NAMALWA (cell line): ENCODE measurements at places on chromosomes 13 and 19.

GRCh38 chr19:49318296-49318695, 6.7 kb downstream of the SLC6A16 start:
- DNase-seq = no peak

DNA sequence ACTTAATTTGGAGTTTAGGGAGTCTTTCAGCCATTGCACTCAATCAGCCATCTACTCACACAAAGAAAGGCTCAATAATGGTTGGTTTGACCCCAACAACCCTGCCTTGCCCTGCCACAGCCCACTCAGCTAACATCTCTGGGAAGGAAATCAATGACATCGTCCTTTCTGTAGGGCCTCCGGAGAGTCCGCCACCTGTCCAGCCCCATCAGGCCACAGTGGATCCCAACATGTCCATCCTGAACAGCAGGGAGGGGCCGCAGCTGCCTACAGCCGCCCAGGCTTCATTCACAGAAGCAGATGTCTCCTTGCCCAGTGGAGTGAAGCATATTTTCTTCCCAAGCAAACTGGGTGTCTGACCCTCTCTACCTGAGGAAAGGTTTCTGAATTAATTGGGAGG, 4.2 kb upstream of the CDX2 start:
- DNase-seq = no peak

- no peak for DNase-seq
Measured at GRCh38 chr19:2309734-2310362, 1.9 kb upstream of the LINGO3 start.

- no peak for DNase-seq
Measured at GRCh38 chr13:99215184-99215830, 14.7 kb downstream of the UBAC2 start.

GRCh38 chr13:71090990-71091389, 776.0 kb downstream of the DACH1 start:
- no peak for DNase-seq

GRCh38 chr19:14434543-14435319, 1.6 kb downstream of the PKN1 start:
- DNase-seq = no peak

DNA sequence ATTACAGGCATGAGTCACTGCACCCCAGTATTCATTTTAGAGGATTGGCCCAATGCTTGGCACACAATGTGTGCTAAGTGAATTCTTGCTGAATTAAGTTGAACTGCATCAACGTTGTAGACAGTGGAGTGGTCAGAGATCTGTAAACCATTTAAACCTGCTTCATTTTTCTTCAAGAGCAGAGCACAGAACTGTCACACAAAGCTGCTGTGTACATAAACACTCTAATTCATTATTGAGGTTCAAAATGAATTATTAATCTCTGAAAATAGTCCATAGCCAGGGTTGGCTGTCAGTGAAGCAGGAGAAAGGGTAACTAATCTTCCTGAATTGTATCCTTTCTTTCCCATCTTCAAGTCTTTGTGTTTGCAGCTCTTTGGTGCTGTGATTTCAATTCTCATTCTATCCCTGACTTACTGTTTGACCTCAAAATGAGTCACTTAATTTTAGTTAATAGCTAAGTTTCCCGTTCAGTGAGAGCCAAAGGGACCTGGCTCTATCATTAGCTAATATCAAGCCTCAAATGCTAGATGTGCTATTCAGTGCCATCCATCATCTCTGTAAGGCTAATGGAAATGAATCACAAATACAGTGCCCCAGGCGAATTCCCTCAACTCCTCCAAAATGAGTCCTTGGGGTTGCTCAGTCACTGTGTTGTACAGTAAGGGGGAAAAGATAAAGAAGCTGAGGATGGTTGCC, 77.0 kb upstream of the TSC22D1 start:
- no peak for DNase-seq

DNA sequence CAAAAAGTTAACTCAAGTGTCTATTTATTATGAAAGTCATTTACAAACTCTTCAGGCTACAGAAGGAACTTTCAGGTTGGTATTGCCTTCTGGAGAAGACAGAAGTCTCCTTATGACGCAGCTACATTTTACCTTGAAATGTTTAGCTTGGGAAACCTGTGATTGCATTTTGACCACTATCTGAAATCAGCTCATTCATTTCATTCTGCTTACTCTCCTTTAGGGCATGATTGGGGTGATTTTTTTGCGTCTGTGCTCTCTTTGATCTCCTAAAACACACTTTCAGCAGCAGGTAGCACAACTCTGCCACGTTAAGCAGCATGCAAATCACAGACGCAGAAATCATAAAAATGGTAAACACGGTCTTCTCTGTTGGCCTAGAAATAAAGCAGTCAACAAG, 9.6 kb downstream of the GJB6 start:
- no peak for DNase-seq

DNA sequence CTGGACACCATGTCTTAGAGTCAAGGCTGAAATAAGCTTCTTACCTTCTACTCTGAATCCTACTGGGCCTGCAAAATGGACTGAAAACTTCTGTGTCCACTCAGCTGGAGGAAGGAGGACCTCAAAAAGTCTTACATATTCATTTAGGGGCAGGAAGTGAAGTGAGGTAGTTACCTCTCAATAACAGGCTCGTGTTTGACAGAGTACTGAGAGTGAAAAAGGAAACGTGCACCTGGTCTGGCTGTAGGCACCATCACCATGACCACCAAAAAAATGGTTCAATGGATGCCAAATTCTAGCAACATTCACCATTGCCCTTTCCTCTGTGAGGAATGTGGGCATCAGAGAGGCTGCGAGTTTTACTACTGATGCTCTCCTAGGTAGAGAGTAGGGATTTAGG, 176.2 kb downstream of the RFC3 start:
- DNase-seq = peak; percentile 22

GRCh38 chr19:38517321-38517720, 83.8 kb downstream of the RYR1 start:
- DNase-seq = no peak

DNA sequence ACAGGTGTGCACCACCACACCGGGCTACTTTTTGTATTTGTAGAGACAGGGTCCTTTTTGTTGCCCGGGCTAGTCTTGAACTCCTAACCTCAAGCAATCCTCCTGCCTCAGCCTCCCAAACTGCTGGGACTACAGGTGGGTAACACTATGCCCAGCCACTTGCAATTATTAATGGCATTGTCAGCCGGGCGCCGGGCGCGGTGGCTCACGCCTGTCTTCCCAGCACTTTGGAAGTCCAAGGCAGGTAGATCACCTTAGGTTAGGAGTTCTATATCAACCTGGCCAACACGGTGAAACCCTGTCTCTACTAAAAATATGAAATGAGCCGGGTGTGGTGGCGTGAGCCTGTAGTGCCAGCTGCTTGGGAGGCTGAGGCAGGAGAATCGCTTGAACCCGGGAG, 2.7 kb upstream of the MEX3D start:
- no peak for DNase-seq

DNA sequence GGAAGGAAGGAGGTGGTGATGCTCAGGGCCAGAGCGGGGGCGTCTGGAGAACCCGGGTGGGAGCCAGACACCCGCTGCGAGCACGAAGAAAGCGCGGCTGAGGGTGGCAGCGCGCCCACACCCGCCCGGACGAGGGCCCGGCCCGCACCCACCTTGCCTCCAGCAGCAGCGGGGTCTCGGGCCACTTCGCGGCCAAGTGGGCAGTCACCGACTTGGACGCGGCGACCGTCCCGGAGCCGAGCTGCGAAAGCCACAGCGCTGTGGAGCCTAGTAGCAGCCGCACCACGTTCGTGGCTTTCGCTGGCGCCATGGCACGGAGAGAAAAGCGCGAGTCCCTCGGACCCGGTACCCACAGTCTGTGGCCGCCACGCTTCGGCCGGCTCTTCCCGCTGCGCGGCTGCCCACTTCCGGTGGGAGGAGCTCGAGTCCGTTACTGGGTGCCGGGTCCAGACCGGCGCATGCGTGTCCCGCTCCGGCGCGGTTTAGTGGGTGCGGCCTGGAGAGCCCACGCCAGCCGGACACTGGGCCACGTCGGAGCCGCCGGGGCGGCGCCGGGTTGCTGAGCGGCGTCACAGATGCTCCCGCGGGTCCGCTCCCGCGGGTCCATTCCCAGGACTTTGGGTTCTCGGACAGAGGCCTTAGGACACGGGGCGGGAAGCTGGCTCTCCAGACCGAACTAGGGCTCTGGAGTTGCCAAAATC, at the start of gene UGGT2:
UGGT2 (minus strand) TSS at position 399 of the 701 bp plus-strand sequence; CDS start at position 310, 89 bp downstream.
- peak; percentile 86 for DNase-seq

DNA sequence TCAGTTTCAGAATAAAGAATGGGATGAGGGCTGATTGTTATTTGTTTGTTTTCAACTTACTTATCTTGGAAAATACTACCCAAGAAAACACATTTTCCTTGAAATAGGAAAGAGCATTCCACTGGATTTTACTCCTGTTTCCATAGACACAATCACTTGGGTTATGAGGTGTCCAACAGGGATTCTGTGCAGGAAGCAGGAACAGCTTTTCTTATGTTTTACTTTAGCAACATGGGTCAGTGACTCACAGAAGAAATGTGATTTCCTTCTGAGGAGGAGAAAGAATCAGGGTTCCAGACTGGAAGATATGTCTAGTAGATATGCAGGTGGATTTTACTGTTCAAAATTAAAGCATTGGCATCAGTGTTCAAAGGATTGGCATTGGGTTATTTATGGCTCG, 180.8 kb upstream of the GPC6 start:
- no peak for DNase-seq

DNA sequence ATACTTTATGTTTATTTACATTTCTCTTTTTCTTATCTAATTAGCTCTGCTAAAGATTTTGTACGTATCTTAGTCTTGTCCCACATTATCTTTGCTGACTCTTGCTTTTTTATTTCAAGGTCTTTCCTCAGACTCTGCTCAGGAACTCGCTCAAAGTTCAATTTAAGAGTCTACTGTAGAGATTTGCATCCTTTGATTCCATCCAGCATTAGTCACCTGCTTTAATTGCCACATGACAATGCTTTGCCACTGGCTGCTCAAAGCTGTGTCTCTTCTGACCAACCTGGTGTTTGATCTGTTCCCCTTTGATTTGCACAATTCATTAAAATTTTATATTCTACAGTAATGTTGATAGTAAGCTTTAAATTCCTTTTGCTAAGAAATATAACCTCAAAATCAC, 157.9 kb upstream of the FREM2 start:
- no peak for DNase-seq

DNA sequence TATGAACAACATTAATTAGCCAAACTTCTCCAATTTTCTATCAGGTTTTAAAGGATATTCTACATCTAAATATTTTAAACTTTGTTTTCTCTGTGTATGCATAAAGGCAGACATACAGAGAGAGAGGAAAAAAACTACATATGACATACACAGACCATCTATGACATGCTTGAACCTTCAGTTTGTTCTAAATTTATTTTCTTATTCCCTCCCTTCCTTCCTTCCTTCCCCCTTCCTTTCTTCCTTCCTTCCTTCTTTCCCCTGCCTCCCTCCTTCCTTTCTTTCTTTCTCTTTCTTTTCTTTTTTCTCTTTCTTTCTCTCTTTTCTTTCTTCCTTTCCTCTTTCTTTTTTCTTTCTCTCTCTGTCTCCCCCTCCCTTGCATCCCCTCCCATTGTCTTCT, 35.8 kb upstream of the CD70 start:
- DNase-seq = no peak

DNA sequence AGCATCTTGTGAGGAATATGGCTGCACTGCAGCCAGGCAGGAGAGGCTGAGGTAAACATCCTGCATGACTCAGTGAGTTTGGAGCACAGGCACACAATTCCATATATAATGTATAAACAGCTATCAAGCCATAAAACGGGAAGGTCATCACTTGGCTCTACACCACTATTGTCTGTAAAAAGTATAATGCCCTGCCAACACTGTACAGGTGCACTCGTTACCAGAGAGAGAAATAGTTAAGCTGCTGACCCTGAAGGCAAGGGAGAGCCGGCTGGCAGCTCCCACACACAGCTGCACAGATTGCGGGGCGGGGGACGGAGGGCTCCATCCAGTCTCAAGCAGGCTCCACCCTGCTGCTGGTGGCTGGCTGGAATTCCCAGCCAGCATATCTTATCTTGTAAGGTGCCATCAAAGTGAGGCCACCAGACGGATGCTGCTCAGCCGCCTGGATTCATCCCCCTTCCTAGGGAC, 668.1 kb downstream of the SLITRK5 start:
- no peak for DNase-seq

GRCh38 chr13:83935566-83935965, 53.3 kb upstream of the SLITRK1 start:
- no peak for DNase-seq

DNA sequence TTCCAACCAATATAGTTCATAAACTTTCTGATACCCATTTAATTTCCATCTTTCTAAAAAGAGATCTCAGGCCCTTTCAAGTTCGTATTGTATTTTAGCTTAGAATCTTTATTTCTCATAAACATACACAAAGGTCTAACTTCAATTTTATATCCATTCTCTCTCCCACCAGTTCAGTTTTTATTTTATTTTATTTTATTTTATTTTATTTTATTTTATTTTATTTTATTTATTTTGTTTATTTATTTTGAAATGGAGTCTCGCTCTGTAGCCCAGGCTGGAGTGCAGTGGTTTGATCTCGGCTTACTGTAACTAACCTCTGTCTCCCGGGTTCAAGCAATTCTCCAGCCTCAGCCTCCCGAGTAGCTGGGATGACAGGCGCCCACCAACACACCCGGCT, 552.8 kb downstream of the SLITRK5 start:
- no peak for DNase-seq

GRCh38 chr19:53960886-53961285, 1.9 kb upstream of the CACNG8 start:
- no peak for DNase-seq

GRCh38 chr19:9620842-9621155, 233 bp downstream of the ZNF561 start:
- no peak for DNase-seq

- DNase-seq = peak; percentile 80
Measured at GRCh38 chr19:4829001-4829712, 2.4 kb downstream of the TICAM1 start.

DNA sequence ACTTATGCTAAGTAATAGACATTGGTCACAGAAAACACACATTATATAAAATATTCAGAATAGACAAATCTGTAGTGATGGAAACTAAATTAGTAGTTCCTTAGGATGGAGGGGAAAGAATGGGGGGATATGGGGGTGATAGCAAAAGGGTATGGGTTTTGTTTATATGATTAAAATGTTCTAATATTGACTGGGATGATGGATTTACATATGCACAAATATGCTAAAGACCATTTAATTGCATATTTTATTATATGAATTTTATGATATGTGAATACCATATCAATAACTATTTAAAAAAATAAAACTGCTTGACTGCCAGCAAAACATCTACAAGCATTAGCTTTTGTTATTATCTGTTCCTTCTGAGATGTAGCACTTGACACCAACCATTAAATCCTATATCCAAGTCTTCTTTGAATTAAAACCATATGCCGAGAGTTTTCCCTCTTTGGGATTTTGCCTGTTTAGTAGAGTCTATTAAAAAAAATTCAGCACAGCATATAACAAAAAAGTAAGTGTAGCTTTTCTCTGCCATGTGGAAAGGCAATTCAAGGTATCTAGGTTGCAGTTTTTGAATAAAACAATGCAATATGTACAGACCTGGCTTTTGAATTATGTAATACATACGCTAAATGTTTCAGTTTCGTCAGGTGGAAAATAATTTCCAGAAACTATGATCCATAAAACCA, 2584.1 kb upstream of the PCDH20 start:
- no peak for DNase-seq

GRCh38 chr13:39777527-39778061, 122.1 kb downstream of the COG6 start:
- peak; percentile 62 for DNase-seq
